AG09309 (cell line): ENCODE measurements at places on chromosomes 7 and 10.

GRCh38 chr10:10010397-10010796 is 1007.3 kb upstream of the CELF2 start:
- no peak for DNase-seq

GRCh38 chr7:146492017-146492416 is 375.4 kb downstream of the CNTNAP2 start:
- DNase-seq, result no peak

DNA sequence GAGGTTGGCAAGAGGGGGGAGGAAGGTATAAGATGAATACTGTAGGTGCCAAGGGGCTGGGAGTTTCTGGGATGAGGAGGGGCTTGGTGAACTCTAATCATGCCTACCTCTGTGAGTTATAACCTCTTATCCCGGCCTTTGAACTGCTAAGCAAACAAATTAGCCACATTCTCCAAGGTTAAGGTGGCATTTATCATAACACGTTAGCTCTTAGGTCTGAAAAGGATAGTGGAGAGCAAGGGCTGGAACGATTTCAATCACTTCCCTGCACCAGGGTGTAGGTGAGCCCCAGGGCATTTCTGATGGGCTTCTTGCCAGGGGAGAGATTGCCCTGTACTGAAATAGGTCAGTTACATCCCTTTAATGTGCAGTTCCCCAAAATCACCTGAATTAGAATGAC is 28.6 kb upstream of the DMBT1 start:
- DNase-seq, result no peak

DNA sequence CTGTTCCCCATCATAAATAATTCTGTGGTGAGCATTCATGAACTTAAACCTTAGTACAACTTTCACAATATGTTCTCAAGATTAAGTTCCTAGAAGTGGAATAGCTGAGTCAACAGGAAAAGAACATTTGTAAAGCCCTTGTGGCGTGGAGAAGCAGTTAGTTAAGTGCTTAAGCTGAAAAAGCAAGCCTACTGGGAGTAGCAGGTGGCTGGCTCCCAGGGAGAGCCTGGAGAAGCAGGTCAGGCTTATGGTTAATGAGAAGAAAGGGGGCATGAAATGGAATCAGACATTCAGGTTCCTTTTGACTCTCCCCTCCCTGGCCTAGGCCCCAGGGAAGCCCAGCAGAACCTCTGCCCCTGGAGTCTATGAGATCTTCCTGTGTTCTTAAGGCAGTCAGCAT is 35.3 kb downstream of the VSTM4 start:
- no peak for DNase-seq

DNA sequence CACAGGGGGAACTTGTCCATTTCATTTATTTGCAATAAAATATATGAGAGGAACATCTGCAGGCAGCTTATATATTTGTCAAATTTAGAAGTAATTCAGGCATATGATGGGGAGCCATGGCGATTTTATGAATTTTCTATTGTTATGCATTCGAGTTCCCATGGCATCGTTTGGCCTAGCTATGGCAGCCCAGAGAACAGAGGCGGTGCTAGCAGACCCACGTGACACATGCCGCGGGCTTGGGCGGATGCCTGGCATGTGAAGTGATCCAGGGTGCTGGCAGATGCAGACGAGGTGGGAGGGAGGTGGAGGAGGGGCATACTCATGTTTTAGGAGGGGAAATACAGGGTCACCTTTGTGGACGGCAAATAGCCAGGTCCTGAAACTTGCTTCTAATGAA is 560.0 kb upstream of the GALNT17 start:
- DNase-seq, result no peak

DNA sequence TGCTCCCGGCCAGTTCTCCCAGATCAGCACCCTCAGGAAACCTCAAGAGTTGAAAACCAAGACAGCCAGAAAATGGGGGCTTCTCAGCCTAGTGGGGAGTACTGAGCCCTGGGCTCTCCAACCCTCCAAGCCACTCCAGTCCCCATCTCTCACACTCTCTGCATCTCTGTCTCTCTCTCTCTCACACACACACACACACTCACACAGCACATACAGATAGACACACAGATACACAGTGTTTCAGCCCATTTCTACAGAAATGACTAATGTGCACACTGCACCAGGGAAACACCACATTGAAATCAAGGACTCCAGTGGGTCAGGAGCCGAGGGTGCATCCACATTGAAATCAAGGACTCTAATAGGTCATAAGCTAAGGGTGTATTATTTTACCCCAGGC is 107.5 kb downstream of the MKI67 start:
- DNase-seq, result no peak

DNA sequence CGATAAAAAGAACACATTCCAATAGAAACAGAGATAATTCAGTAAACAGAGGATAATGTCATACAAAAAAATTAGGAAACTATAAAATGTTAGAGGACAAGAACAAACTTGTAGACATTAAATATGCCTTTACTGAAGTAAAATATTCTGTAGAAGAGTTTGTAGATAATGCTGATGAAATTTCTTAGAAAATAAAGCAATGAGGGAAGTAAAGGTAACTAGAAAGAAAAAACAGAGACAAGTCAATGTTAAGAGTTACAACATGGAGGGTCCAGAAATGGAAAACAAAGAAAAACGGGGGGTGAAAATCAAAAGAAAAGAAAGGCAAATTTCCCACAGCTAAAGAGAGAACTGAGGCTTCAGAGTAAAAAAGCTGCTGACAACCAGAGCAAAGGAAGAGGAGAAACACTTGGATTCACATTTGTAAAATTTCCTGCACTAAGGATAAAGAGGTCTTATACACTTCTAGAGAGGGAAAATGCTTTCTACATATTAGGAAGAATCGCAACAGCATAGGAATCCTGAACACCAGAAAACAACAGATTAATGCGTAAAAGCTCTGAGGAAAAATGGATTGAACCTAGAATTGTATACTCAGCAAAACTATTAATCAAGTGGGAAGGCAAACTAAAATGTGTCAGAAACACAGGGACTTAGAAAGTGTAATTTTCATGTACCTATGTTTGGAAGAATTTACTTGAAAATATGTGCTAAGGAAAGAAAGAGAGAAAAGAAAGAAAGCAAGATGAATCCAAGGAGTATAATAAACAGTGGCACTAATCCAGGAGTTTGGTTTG is 55.0 kb upstream of the AGR3 start:
- DNase-seq, result no peak

GRCh38 chr7:4706384-4707216 is 24.5 kb downstream of the FOXK1 start:
- no peak for DNase-seq

DNA sequence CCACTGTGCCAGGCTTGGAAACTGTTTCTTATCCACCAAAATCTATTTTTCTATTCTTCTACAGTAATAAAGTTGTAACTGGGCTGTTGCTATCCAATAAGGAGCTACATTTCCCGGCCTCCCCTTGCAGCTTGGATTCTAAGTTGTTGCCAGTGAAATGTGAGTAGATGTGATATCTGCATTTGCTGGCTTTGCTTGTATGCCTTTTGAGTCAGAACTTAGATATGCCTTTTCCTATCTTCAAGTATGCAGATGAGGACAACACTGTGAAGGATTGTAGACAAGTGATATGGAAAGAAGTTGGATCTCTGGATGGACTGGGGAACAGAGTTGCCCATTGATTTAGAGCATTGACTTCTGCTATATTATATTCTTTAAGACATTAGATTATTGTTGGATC is 236.9 kb downstream of the REEP3 start:
- no peak for DNase-seq
